IMR-90 (cell line): ENCODE measurements at places on chromosomes 3 and 15. TPM values are rescaled to one million over a fixed set of nuclear protein-coding genes. Genes with fewer than 3 reads are reported as not detected.

DNA sequence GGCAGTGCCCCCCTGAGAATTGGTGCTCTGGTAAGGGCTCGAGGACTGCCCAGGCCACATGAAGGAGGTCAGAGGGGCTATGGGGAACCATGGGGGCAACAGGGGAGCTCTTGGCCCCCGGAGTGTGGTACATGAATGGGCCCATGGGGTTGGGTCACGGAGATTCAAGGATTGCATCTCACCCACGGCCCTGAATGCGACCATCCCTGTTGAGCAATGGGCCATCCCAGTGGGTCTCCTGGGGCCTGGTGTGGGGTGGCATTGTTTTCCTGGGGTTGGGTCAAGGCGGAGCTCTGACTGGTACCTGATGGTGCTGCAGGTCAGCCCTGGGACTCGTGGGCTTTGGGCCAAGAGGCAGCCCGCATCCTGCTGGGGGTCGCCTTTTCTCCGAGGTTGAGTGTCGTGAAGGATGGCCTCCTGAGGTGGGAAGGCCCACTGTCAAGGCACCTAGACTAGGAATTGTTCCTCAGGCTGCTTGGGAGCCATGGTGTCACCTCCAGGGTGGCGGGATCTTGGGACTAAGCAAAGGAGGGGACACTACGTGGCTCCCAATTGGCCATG, 198.3 kb downstream of the UBE3A start:
- DNase-seq = no peak

- DNase-seq = no peak
Observed at GRCh38 chr3:60803216-60804173, 447.8 kb downstream of the FHIT start.

- DNase-seq = peak; percentile 97
Observed at GRCh38 chr15:82093774-82094211, 48.0 kb upstream of the MEX3B start.

GRCh38 chr3:155664925-155665695, 79.8 kb downstream of the PLCH1 start:
- peak; percentile 69 for DNase-seq

DNA sequence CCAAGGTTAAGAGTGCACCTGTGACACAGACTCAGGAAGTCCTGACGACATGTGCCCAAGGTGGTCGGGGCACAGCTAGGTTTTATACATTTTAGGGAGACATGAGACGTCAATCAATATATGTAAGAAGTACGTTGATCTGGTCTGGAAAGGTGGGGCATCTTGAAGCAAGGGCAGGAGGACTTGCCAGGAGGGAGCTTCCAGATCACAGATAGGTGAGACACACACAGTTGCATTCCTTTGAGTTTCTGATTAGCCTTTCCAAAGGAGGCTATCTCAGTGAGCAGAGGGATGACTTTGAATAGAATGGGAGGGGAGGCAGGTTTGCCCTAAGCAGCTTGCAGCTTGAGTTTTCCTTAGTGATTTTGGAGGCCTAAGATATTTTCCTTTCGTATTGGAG, 257.4 kb downstream of the CGGBP1 start:
- no peak for DNase-seq

GRCh38 chr3:13849018-13849417, 30.9 kb downstream of the WNT7A start:
- no peak for DNase-seq

The REC114 gene
- not detected in 2 replicates for total RNA-seq
